ENCODE measurements at places on chromosomes 4 and X. TPM values are rescaled to one million over a fixed set of nuclear protein-coding genes. Genes with fewer than 3 reads are reported as not detected.
A peak's percentile ranks its signal among the peaks of the same experiment; 100 is the strongest.

DNA sequence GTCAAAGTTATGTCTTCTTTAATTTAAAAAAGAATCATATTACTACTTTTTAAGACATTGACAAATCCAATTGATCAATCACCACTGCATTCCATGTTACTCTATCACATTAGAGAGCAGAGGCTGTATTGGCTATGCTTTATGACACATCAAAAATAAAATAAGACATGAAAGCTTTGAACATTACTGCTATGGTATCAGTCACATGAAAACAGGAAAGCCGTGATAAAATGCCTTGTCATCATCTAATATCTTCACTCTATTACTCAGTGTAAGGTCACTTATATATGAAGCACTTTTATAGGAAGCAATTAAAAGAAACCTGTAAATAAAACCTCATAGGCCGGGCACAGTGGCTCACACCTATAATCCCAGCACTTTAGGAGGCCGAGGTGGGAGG lies 27.7 kb upstream of the CEP135 start:
- H3K4me1 ChIP-seq = no peaks in the 10 kb centered on the region
- no peak overlapping the region for H3K27ac ChIP-seq
- H3K36me3 ChIP-seq = no peaks in the 10 kb centered on the region
- H3K4me3 ChIP-seq = no peak overlapping the region
- H3K27me3 ChIP-seq = no peaks in the 10 kb centered on the region

- H3K27ac ChIP-seq = no peak overlapping the region
- DNase-seq = peak; percentile 52
- H3K36me3 ChIP-seq = peaks cover 31% of the 10 kb centered on the region
- H3K4me1 ChIP-seq = no peaks in the 10 kb centered on the region
- peak overlapping the region; percentile 54 for H3K4me3 ChIP-seq
Measured at GRCh38 chr4:87934973-87935372, 40.5 kb upstream of the SPP1 start.

GRCh38 chrX:37684426-37684825 lies 1.2 kb upstream of the XK start:
- no peak overlapping the region for H3K4me3 ChIP-seq
- H3K4me1 ChIP-seq = no peaks in the 10 kb centered on the region
- H3K27me3 ChIP-seq = peaks cover 6% of the 10 kb centered on the region
- no peaks in the 10 kb centered on the region for H3K36me3 ChIP-seq
- DNase-seq = no peak
- no peak overlapping the region for H3K27ac ChIP-seq

- H3K27me3 ChIP-seq = no peaks in the 10 kb centered on the region
- H3K27ac ChIP-seq = no peak overlapping the region
- no peaks in the 10 kb centered on the region for H3K4me1 ChIP-seq
- no peaks in the 10 kb centered on the region for H3K36me3 ChIP-seq
- no peak for DNase-seq
Measured at GRCh38 chr4:147799986-147800555, 68.2 kb downstream of the ARHGAP10 start.

GRCh38 chrX:15507005-15507404 lies 6.4 kb downstream of the BMX start:
- H3K27ac ChIP-seq = no peak overlapping the region
- H3K27me3 ChIP-seq = no peaks in the 10 kb centered on the region
- no peaks in the 10 kb centered on the region for H3K36me3 ChIP-seq
- no peaks in the 10 kb centered on the region for H3K4me1 ChIP-seq

DNA sequence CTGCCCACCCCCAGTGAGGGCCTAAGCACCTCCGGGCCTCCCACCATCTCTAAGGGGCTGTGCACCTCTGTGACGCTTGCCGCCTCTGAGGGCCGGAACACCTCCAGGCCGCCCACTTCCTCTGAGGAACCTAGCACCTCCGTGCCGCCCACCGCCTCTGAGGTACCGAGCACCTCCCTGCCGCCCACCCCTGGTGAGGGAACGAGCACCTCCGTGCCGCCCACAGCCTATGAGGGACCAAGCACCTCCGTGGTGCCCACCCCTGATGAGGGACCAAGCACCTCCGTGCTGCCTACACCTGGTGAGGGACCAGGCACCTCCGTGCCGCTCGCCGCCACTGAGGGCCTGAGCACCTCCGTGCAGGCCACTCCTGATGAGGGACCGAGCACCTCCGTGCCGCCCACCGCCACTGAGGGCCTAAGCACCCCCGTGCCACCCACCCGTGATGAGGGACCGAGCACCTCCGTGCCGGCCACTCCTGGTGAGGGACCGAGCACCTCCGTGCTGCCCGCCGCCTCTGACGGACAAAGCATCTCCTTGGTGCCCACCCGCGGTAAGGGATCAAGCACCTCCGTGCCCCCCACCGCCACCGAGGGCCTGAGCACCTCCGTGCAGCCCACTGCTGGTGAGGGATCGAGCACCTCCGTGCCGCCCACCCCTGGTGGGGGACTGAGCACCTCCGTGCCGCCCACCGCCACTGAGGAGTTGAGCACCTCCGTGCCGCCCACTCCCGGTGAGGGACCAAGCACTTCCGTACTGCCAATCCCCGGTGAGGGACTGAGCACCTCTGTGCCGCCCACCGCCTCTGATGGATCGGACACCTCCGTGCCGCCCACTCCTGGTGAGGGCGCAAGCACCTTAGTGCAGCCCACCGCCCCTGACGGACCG lies 977 bp downstream of the MAGEE1 start:
- H3K27me3 ChIP-seq = no peaks in the 10 kb centered on the region
- peak; percentile 44 for DNase-seq

- no peak overlapping the region for H3K4me3 ChIP-seq
- no peak for DNase-seq
- H3K36me3 ChIP-seq = 0 out of 2 replicates have a peak, but pooled peaks cover 2% of the 10 kb centered on the region
- no peaks in the 10 kb centered on the region for H3K27me3 ChIP-seq
- H3K4me1 ChIP-seq = no peaks in the 10 kb centered on the region
Measured at GRCh38 chrX:113269203-113269602, 428.6 kb upstream of the AMOT start.

DNA sequence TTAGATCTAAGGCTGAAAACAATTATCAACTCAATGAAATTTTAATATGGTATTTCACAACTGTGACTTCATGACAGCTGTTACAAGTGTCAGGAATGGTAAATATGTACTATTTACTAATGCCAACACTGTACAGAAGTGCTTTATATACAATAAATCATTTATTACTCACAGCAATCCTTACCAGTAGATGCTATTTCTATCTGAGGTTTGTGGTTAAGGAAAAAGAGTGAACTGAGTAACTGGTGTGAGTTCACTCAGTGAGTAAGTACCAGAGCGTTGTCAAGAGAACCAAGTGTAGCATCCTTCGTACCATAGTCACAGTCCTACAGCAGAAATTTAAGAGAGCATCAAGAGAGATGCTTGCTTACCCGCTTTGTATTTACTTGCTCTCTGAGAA lies 23.3 kb downstream of the MTHFD2L start:
- H3K4me3 ChIP-seq = no peak overlapping the region
- no peaks in the 10 kb centered on the region for H3K4me1 ChIP-seq
- DNase-seq = no peak
- H3K36me3 ChIP-seq = no peaks in the 10 kb centered on the region

DNA sequence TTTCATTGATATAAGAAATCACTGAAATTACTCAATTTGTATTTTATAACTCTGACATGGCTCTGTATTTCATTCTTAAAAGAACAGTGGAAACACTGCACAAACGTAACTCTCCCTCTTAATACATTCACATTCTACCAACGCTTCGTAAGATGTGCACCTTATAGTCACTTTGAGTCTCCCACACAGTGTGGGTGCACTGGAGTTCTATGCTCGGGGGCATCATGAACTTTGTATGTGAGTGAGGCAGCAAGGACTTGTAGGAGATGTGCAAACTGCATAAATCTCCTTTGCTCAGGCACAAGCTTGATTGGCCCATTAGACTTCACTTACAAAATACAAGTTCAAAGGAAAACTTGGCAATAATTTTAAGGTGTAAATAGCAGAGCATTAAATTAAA lies 2385.0 kb upstream of the TENM3 start:
- H3K27me3 ChIP-seq = no peaks in the 10 kb centered on the region
- H3K4me3 ChIP-seq = no peak overlapping the region

DNA sequence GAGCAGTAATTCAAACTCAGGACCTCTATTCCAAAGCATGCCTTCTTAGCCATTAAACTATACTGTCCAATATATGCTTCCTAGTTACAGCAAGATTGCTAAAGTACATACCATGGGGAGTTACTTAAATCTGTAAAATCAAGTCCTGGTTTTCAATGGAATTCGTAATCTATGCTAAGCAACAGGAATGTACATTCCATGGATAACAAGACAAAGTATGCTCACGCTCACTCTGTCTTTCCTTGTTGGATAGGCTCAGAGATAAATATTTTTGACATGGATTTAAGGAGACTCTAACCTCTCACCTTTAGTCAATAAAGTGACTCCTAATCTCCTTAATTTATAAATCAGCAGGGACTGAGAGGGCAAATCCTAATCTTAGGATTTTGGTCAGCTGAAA lies 47.3 kb upstream of the STK26 start:
- no peaks in the 10 kb centered on the region for H3K27me3 ChIP-seq
- H3K36me3 ChIP-seq = no peaks in the 10 kb centered on the region
- H3K4me3 ChIP-seq = no peak overlapping the region
- peaks cover 2% of the 10 kb centered on the region for H3K4me1 ChIP-seq

GRCh38 chrX:31461266-31461665 lies 389.4 kb upstream of the FTHL17 start:
- H3K27ac ChIP-seq = no peak overlapping the region
- no peak overlapping the region for H3K4me3 ChIP-seq
- H3K27me3 ChIP-seq = no peaks in the 10 kb centered on the region
- H3K4me1 ChIP-seq = no peaks in the 10 kb centered on the region

DNA sequence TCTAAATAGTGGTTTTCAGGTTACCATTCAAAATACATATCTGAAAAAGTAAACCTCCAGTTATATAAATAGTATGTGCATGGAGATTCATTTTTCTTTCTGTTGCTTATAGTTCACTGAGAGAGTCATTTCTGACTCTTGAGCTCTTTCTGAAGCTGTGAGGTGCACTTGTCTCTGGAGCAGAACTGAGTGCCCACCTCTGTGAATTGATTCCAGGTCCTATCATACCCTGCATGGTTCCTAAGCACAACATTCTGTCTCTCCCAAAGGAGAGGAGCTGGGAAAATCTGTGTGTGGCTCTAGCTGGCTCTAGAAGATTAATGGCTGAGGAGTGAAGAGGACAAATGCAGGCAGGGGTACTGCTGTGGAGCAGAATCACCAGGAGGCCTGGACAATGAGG lies 161.6 kb upstream of the HCCS start:
- DNase-seq = no peak
- H3K36me3 ChIP-seq = peaks cover 5% of the 10 kb centered on the region
- H3K27ac ChIP-seq = no peak overlapping the region
- no peak overlapping the region for H3K4me3 ChIP-seq
- H3K27me3 ChIP-seq = no peaks in the 10 kb centered on the region
- H3K4me1 ChIP-seq = peaks cover 2% of the 10 kb centered on the region

DNA sequence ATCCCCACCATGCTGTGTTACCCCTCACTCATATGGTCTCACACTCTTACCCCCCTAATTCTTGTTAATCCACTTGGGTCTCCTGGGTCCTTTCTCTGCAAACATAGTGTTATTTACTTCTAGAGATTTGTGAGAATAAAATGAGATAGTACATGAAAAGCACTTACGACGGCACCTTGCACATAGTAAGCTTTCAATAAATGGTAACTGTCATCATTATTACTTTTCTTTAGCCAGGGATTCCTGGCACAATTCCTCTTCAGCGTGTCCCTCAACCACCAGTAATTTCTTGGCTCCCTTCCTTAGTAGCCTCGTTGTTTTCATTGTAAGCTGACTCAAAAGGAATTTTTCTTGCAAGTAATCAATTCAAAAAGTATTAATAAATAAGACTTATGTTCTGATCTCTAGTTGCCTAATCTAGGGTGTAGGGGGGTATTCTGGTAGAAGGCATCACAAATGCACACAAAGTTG lies 30.1 kb upstream of the RBMX start:
- DNase-seq = no peak
- H3K27ac ChIP-seq = no peak overlapping the region
- H3K36me3 ChIP-seq = no peaks in the 10 kb centered on the region
- H3K4me1 ChIP-seq = no peaks in the 10 kb centered on the region

GRCh38 chr4:138259824-138260223 lies 17.7 kb upstream of the SLC7A11 start:
- H3K4me3 ChIP-seq = no peak overlapping the region
- peaks cover 2% of the 10 kb centered on the region for H3K36me3 ChIP-seq
- no peak for DNase-seq
- H3K27ac ChIP-seq = no peak overlapping the region

GRCh38 chr4:169383724-169384123 lies 113.0 kb upstream of the SH3RF1 start:
- no peaks in the 10 kb centered on the region for H3K4me1 ChIP-seq
- peaks cover 9% of the 10 kb centered on the region for H3K36me3 ChIP-seq
- no peaks in the 10 kb centered on the region for H3K27me3 ChIP-seq

GRCh38 chr4:169152899-169153298 lies 117.9 kb downstream of the SH3RF1 start:
- H3K4me3 ChIP-seq = no peak overlapping the region
- peaks cover 11% of the 10 kb centered on the region for H3K36me3 ChIP-seq
- no peak overlapping the region for H3K27ac ChIP-seq
- H3K4me1 ChIP-seq = no peaks in the 10 kb centered on the region

GRCh38 chrX:118212817-118213183 lies 96.2 kb upstream of the KLHL13 start:
- no peaks in the 10 kb centered on the region for H3K27me3 ChIP-seq
- H3K4me3 ChIP-seq = no peak overlapping the region
- no peak overlapping the region for H3K27ac ChIP-seq
- H3K36me3 ChIP-seq = no peaks in the 10 kb centered on the region

GRCh38 chr4:139154952-139155557 lies 22.0 kb downstream of the ELF2 start:
- H3K27ac ChIP-seq = peak overlapping the region; percentile 100
- H3K4me3 ChIP-seq = peak overlapping the region; percentile 0
- H3K36me3 ChIP-seq = peaks cover 4% of the 10 kb centered on the region
- H3K4me1 ChIP-seq = peaks cover 10% of the 10 kb centered on the region
- no peaks in the 10 kb centered on the region for H3K27me3 ChIP-seq

- no peak overlapping the region for H3K4me3 ChIP-seq
- peaks cover 3% of the 10 kb centered on the region for H3K4me1 ChIP-seq
- DNase-seq = no peak
- H3K27me3 ChIP-seq = no peaks in the 10 kb centered on the region
Measured at GRCh38 chrX:9486786-9487387, 22.0 kb downstream of the TBL1X start.

- no peaks in the 10 kb centered on the region for H3K36me3 ChIP-seq
- no peaks in the 10 kb centered on the region for H3K4me1 ChIP-seq
- no peak overlapping the region for H3K4me3 ChIP-seq
- DNase-seq = no peak
- no peaks in the 10 kb centered on the region for H3K27me3 ChIP-seq
Measured at GRCh38 chrX:2330487-2330886, 170.3 kb downstream of the DHRSX start.

CENPE gene
- 34.4 TPM for total RNA-seq

IRS4 gene
- total RNA-seq = 8.9 TPM

ADH1C gene
- not detected for total RNA-seq

PAQR3 gene
- 23.9 TPM for total RNA-seq

SYTL5 gene
- 0.15 TPM for total RNA-seq

All from H9 (cell line).